ENCODE measurements at places on chromosomes 6 and 20.

GRCh38 chr20:20407891-20408805, 40.2 kb downstream of the INSM1 start:
- no peak for ATAC-seq

GRCh38 chr6:163122365-163122764, 292.2 kb upstream of the QKI start:
- ATAC-seq: no peak

- no peak for ATAC-seq
These were observed 107.2 kb upstream of the CENPW start for GRCh38 chr6:126232671-126233070.

- ATAC-seq: no peak
These were observed 654.1 kb downstream of the KIF16B start for GRCh38 chr20:15919118-15919517.

DNA sequence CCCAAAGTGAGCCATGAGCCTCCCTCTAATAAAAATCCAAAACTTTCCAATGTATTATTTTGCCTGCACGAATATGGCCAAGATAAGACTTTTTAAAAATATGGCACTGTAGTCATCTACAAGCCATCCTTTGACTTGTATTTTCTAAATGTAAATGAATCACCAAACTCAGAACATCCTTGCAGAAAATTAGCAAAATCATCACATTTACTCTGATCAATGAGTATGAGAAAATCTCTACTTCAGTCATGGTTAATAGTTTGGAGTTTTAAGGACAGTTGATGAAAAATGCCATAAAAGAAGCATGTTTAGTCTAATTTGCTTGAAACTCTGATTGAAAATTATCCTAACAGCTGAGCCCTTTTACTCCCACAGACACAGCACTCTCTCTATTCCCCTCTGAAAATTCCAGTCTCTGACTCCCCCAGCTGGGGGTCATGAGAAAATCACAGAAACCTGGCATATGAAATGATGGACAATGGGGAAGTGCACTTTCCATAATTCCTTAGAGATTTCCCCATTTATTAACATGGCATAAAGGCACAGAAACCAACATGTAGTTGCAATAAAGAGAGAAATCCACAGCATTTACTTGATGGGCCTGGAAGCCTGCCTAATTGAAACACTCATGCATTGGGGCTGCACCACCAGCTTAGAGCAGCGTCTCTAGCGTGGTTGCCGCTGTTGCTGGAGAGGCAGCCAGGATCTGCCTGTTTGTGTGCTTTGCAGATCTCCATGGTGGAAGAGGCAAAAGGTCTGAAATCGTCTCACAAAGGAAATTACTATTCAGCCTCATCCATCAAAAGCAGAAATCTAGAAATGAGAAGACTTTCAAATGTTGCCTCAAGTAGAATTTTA, 214.0 kb downstream of the WDR27 start:
- ATAC-seq: no peak
